ENCODE measurements at places on chromosomes 7 and 10.
A peak's percentile ranks its signal among the peaks of the same experiment; 100 is the strongest.

GRCh38 chr10:81179805-81180452, 642.2 kb downstream of the SH2D4B start:
- DNase-seq, result peak; percentile 45

GRCh38 chr10:88962336-88962735, 9.8 kb upstream of the ACTA2 start:
- DNase-seq, result peak; percentile 55

DNA sequence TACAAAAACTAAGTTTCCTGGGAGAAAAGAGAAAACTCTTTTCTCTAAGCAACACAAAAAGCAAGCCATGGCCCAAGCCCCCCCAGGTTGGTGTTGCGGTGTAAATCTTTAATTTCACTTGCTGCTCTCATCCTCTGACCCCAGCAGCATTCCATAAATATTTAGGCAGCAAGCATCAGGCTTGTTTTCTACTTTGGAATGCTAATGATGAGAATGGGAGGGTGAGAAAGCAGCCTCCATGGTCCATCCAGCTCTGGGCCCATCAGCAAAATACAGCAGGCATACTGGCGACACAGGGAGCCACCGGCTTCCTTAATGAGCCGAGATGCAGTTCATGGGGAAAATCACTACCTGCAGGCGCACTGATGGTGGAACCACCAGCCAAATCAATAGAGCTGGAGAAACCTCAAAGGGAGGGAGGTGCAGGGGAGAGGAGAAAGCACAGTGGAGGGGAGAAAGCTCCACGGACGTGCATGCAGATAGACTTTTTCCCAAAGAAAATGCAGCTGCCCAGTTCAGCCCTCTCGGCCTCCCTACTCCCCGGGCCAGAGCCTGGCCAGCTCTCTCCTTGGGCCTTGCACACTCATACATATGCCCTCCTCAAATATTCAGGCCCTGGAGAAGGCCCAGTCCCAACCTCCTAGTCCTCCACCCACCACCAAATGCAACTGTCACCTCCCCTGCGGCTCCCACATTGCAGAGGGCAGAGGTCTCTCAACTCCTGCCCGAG, 131.9 kb downstream of the GRID1 start:
- DNase-seq, result no peak

GRCh38 chr10:15344876-15345285, 26.2 kb downstream of the FAM171A1 start:
- DNase-seq, result peak; percentile 70

- DNase-seq, result no peak
Observed at GRCh38 chr10:130218936-130219335, 82.7 kb downstream of the GLRX3 start.

DNA sequence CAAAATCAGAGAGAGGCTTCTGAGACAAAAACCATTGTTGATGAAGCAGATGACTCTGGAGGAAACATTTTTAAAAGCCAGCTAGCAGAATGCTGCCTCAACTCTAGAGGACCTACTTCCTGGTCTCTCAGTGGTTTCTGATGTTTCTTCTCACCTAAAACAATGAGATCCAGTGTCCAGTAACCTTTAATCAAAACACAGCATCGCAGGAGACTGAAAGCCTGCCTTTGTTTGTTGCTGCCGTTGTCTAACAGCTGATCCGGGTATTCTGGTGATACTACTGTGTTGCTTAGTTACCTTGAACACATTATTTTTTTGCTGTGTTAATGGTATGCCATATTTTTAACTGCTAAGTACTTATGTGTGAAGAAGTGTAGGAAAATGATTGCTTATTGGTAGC, 70.9 kb downstream of the WIPF3 start:
- peak; percentile 39 for DNase-seq

All from common myeloid progenitor, CD34-positive (primary cell).